ENCODE measurements at places on chromosomes 16 and 17.

DNA sequence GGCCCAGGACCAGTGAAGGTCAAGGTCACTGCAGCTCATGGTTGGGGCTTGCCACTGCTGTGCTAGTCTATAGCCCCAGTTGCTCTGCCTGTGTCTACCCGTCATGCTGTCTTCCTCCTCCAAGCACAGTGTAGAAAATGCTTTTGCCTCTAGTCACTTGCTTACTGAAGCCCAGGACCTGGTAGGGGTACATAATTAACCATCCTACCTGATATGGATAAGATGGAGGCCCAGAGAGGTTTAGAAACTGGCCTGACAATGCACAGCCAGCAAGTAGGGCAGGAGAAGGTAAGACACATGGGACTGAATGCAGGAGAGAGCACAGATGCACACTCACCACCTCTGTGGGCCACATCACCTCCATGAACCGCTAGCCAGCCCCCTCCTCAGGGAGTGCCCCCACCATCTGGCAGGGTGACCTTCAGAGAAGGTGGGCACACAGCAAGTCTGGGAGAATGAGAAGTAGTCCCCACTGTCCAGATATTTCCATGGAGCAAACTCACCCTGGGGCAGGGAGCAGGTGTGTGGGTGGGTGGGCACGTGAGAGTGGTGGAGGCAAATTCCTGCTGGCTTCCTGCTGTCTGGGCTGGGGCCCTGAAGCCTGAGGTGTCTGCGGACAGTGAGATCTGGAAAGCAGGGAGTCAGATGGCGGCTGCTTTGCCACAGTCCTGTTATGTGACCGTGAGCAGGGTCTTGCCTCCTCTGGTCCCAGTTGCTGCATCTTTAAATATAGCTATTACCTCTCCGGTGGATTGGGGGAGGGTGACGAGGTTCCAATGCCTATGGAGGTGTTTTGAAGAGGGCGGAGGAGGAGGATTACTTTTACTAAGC, 1.0 kb downstream of the CX3CL1 start:
- DNase-seq: no peak

GRCh38 chr16:3542601-3543373, 34.4 kb downstream of the NLRC3 start:
- DNase-seq: no peak

DNA sequence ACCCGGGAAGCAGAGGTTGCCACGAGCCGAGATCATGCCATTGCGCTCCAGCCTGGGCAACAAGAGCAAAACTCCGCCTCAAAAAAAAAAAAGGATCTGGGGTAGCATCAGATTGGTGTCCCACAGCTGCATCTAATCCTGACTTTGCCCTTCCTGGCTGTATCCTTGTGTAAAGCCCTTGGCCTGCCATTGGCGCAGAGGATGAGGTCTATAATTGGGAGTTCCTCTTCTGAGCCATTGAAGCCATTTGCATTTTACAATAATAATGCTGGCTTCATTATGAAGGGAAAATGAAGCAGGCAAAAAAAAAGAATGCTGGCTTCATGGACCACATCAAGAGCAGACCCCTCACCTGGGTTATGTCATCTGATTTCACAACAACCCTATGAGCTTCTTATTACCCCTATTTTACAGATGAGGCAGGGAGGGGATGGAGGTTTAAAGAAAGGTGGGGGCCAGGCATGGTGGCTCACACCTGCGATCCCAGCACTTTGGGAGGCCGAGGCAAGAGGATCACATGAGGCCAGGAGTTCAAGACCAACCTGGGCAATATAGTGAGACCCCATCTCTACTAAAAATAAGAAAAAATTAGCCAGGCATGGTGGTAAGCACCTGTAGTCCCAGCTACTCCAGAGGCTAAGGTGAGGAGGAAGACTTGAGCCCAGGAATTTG, 1.2 kb upstream of the LITAFD start:
- no peak for DNase-seq

DNA sequence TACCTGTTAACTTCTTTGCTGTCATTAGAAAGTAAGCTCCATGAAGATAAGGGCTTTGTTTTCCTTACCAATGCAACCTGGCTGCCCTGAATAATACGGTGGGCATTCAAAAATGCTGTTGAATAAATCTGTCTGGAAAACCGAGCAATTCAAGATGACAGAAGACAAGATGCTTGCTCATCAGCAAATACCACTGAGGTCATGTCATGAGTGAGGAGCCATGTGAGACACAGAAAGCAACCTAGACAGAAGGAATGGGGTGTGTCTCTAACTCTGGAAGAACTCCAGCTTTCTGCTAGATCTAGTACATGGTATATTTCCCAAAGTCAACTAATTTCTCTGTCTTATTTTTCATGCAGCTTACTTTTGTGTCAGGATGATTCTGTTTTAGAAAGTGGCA, 64.2 kb downstream of the STH start:
- DNase-seq: peak; percentile 63

DNA sequence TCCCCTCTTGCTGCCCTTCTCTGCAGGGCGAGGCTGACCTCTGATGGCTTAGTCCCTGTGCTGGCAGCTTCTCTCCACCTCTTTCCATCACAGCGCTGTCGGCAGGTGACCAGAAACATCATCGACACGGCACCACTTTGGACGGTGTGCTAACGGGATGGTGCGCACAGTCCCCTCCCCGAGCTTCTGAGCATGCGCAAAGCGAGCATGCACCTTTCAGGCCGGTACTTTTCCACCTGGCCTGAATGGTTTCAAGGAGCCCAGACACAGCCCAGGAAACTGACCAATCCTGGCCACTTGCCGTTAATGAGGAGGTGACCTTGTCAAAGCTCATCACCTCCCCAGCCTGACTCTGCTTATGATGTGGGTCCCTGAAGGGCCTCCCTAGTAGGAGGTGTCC, 54.8 kb downstream of the MGAT5B start:
- DNase-seq: no peak

- DNase-seq: no peak
These were observed 1.6 kb downstream of the RND2 start for GRCh38 chr17:43026595-43026994.

GRCh38 chr17:8966926-8967325, 1.4 kb upstream of the PIK3R5 start:
- DNase-seq: no peak

GRCh38 chr16:85798901-85799496, 345 bp downstream of the EMC8 start:
- no peak for DNase-seq

DNA sequence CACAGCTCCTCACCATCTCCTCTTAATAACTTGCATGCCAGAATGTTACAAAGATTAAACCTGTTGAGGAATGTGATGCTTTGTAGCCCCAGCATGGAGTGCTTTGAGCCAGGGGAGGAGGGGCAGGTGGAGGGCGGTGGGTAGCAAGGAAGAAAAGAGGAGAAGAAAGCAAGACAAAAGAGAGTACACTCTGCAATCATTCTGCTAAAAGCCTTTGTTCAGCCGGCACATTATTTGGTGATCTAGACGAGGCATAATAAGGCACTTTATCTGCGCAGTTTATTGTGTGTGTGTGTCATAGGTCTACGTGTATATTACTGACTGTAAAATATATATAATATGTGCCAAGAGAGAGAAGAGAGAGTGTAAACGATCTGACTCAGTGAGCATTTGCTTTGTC, 139.1 kb downstream of the SOX9 start:
- DNase-seq: no peak

DNA sequence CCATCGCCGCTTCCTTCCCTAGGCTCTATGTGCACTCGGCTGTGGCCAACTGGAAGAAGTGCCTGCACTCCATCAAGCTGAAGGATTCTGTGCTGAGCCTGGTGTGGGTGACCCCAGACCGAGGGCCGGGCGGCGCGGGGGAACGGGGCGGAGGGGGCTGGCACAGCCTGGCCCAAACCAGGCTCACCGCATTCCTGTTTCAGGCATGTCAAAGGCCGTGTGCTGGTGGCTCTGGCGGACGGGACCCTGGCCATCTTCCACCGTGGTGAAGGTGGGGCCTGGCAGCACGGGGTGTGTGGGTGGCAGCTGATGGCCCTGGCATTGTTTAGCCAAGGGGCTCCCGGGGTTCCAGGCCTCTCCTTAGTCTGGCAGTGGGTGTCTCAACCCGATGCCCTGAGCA, 4.6 kb downstream of the NME3 start:
- no peak for DNase-seq

All from astrocyte of the hippocampus (primary cell).